ENCODE measurements at places on chromosomes 3 and 15.
A peak's percentile ranks its signal among the peaks of the same experiment; 100 is the strongest.

- DNase-seq: no peak
Measured at GRCh38 chr15:100311154-100311625, 30.6 kb downstream of the ADAMTS17 start.

GRCh38 chr3:183427196-183427875, 1.1 kb downstream of the MCF2L2 start:
- DNase-seq: no peak

- DNase-seq: no peak
Measured at GRCh38 chr3:70383360-70383831, 71.0 kb upstream of the MDFIC2 start.

GRCh38 chr3:140859592-140860336, 81.9 kb upstream of the SLC25A36 start:
- DNase-seq: no peak

- no peak for DNase-seq
Measured at GRCh38 chr15:31403096-31403495, 76.5 kb downstream of the KLF13 start.

GRCh38 chr3:183895296-183895695, 10.6 kb upstream of the PARL start:
- DNase-seq: peak; percentile 9

- no peak for DNase-seq
Measured at GRCh38 chr3:193711523-193711963, 118.5 kb downstream of the OPA1 start.

GRCh38 chr15:58631319-58631718, 118.2 kb downstream of the ADAM10 start:
- no peak for DNase-seq

DNA sequence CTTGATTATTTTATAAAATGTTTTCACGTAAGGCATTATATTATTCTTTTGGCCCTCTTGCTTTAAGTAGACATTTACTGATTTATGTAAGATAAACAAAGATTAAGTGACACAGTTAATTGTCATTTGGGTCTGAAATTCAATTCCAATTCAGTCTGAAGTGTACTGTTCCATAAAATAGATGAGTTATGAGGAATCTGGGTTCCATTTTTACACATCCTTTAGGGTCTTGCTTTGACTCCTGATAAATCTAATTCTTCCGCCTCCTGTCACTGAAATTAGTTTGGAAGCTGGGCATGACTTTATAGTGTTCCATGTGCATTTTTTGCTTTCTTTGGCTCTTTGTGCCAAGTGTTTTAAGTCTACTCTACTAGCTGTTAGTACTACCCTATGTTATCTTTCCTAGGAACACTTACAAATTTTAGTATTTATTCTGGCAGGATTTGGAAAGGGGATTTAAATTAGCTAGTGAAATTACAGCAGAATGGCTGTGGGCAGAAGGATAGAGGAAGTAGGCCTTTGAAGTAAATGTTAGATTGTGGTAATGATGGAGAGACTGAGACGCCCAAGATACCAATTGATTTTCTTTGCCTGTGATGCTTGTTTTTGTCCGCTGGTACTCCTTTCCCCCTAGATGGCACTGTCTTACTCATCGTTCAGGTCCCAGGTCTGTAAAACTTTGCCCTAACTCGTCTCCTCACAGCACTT, 14.3 kb downstream of the ARL8B start:
- DNase-seq: no peak

- DNase-seq: peak; percentile 15
Measured at GRCh38 chr15:63322541-63322940, 45.1 kb downstream of the APH1B start.

DNA sequence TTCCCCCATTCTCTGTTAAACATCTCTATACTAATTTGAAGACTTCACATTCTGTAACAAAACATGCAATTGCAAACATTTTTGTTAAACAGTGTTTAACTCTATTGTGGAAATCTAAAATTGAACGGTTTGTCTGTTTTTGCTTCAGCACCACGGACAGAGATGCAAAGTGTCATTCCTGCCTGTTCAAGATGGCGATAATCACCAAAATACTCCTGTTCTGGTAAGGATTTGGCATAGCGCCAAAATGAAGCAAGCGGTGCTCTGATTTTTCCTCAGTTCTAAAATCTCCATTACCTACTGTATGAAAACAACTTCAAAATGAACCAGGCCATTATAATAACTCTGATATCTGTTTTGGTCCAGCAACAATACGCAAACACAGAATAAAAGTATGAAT, 129.7 kb upstream of the TUSC7 start:
- DNase-seq: no peak

- no peak for DNase-seq
Measured at GRCh38 chr15:92471288-92471687, 77.6 kb downstream of the ST8SIA2 start.

DNA sequence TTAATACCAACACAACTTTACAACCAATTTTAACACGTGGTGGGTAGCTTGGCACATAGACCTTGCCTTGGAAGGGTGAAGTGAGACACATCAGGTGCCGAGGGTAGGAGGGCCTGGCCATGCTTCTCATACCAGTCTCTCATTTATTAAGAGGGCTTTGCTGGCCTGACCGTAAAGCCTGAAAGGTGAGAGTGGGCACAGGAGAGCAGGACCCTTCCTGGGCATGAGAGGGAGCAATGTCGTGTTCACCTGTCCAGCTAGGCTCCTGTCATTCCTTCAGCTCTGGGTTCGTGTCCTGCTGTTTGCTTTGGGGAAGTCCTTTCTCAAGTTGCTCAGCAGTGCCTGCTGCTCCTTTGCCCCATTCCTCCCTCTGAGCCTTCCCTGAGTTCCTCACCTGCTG, 294.4 kb downstream of the EPHB1 start:
- DNase-seq: no peak

GRCh38 chr3:57962448-57962834, 45.8 kb upstream of the FLNB start:
- DNase-seq: no peak

- no peak for DNase-seq
Measured at GRCh38 chr3:47011371-47011770, 31.9 kb downstream of the NBEAL2 start.

DNA sequence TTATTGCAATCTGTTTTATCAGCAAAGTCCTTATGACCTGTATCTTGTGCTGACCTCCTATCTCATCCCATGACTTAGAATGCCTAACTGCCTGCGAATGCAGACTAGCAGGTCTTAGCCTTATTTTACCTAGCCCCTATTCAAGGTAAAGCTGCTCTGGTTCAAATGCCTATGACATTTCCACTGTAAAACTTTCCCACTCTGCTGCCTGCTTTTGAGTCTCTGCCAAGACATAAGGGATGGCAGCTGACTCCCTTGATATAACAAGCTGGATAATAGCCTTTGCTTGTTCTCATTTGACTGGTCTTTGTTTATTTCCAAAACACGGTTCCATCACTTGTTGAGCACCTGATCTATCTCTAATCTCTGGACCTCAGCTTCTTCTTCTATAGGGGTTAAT, 131.9 kb upstream of the STRIT1 start:
- no peak for DNase-seq

DNA sequence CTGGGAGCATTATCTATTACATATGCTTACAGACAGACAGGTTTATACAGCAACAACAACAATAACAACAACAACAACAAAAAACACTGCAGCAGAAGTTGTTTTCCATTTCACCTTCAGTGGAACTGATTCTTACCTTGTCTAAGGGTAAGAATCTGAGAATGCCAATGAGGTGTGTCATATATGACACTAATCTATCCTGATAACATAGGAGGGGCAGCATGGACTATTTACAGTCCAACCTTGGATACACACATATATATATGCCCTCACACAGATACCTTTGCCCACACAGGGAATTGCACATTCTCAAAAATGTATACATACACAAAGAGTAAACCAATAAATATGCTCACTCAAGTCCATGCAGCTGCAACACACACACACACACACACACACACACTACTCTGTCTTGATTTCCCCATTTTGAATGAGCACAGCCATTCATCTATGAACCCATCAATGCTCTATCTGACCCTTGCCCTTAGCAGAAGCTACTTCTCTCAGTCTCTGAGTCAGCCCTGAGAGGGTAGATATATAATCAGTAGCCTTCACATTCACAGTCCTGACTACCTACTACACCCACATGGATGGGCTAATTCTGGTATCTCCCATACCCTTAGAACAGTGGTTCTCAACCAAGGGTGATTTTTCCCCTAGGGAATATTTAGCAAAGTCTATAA, 9.7 kb upstream of the TRANK1 start:
- DNase-seq: no peak

GRCh38 chr3:187161556-187161955, 22.3 kb upstream of the RPL39L start:
- DNase-seq: no peak

DNA sequence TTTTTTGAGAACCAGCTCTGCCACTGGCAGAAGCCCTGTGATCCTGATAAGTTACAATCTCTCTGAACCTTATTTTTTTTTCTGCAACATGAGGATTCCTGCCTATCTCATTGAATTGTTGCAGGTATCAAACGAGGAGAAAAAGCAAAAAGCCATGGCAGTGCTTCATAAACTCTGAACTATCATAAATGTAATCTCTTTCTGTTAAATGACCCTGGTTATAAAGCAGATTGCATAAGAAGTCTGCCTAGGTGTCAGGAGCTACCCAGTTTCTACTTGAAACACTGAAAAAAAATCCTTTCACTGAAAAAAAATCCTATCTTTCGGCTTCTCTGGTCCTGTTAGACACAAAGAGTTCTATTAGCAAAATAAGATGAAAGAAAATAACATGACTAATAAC, 172.7 kb downstream of the FAM43A start:
- no peak for DNase-seq

DNA sequence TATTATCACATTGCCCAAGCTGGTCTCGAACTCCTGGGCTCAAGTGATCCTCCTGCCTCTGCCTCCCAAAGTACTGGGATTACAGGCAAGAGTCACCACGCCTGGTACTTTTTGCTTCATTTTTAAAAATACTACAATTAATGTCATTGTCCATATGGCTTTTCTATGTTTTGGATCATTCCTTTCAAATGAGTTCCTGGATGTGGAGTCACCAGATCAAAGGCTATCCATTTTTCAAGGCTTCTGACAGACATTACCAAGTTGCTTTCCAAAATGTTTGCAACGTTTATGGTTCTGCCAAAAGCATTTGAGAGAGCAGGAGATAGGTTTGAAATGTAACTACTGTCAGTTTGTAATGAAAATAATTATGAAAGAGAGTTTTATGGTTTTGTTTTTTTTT, 34.2 kb upstream of the BCL2L10 start:
- no peak for DNase-seq

GRCh38 chr15:89656116-89656815, 999 bp upstream of the KIF7 start:
- no peak for DNase-seq

GRCh38 chr3:184155644-184156521, 706 bp downstream of the DVL3 start:
- DNase-seq: no peak

DNA sequence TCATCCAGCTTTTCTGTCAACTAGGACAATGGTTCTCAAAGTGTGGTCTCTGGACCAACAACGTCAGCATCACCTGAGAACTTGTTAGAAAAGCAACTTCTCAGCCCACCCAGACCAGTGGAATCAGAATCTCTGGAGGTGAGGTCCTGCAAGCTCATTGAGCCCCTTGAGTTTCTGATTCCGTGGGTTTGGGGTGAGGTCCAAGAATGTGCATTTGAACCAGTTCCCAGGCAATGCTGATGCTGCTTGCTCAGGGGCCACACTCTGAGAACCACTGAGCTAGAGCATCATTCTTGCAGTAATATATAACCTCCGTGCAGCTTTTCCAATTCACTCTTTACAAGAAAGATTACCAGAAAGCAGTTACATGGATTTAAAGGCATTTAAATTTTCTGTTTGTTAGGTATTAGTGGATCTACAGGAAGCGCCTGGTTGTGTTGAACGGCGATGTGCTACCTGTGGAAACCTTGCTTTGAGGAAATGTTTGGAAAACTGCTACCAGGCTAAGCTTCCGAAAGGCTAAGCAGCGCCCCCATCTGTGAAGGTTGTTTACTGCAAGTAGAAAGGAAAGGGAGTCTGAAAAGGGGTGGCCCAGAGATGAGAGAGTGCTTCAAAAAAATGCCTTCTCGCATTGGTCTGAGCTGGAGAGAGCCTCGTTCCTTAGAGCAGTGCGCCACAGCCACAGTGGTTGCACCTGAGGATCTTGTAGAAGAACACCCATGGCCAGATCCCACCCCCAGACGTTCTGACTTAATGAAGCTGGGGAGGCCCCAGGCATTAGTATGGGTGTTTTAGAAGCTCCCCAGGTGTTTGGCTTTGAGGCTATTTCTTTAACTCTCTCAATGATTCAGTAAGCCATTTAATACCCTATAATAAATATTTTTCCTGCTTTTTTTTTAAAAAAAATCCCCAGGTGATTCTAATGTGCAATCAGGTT, 50.0 kb downstream of the RLBP1 start:
- DNase-seq: no peak

GRCh38 chr3:16399473-16399872, 114.0 kb downstream of the RFTN1 start:
- peak; percentile 58 for DNase-seq

DNA sequence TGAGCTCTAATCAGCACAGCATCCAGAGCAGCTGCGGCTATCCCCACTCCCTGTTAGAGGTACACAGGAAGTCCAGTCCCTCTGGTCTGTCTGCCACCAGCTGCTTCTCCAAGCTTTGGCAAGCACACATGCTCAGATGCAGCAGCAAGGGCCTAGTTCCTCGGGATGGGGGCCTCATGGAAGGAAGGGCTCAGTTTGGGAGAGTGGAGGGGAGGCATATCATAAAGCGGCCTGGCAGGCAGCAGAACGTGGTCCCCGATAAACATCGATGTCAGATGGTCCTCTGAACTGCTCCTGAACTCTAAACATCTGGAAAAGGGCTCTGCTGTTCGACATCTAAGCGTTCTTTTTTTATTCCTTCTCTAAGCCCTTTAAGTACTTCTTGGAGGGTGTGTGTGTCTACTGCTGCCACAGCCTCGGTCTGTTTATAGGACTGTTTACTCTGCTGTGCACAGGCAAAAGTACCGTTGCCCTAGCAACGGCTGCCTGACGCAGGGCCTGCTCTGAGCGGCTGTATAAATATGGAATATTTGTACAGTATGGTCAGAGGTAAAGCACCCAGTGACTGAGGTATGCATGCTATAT, 74.6 kb downstream of the PRICKLE2 start:
- DNase-seq: peak; percentile 47

DNA sequence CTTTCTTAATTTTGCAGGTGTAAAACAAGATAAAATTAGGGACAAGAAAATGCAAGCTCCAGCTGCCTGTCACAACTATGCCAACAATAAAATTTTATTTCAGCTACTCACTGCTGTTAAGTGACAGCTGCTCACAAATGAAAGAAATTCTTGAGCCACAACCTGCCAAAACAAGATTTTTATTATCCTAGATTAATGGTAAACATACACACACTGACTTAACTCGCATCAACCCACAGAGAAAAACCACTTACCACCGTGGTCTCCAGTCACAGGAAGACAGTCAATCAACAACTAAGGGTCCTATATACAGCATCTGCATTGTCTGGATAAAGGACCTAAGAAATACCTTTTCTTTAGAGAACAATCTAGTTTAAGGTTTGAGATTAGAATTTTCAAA, 31.3 kb downstream of the EFL1 start:
- no peak for DNase-seq

DNA sequence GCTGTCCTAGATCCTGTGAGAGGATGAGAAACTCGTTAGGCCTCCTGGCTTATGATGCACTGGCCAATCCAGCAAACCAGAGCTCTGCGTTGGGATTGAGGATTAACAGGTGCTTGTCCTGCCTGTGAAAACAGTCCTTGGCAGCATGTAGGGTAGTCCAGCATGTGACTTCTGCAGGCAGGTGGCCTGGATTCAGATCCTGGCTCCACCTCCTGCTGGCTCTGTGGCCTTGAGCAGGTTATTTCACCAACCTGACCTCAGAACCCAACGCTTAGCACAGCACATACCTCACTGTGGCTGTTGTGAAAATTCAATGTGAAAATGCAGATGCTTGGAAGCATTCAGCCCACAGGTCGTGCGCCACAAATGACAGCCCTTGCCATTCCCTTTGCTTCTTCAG, 33.6 kb downstream of the PLA2G4D start:
- no peak for DNase-seq
